ENCODE measurements at places on chromosomes 1 and 21. TPM values are rescaled to one million over a fixed set of nuclear protein-coding genes. Genes with fewer than 3 reads are reported as not detected.

The VWA5B1 gene
- total RNA-seq: not detected

The RUNX3 gene
- 6.8 TPM for total RNA-seq

The NBPF10 gene
- 0.78 TPM for total RNA-seq

The TRIM46 gene
- 1.8 TPM for total RNA-seq

The AGT gene
- total RNA-seq: not detected

The OR6F1 gene
- not detected for total RNA-seq

The EFNA1 gene
- total RNA-seq: 28.5 TPM

The MAP3K21 gene
- total RNA-seq: 10.5 TPM

The NR1I3 gene
- total RNA-seq: 0.26 TPM

The GTF2B gene
- total RNA-seq: 25.2 TPM

The IL10 gene
- total RNA-seq: not detected

The TMEM82 gene
- total RNA-seq: not detected

The CD1B gene
- total RNA-seq: not detected

The NCF2 gene
- 1.1 TPM for total RNA-seq

The MROH9 gene
- not detected for total RNA-seq

The RGS8 gene
- total RNA-seq: not detected

The ADCY10 gene
- not detected for total RNA-seq

The SPAG17 gene
- not detected for total RNA-seq

The SUSD4 gene
- total RNA-seq: 1.1 TPM

The SLAMF1 gene
- not detected for total RNA-seq

The RPAP2 gene
- 11.3 TPM for total RNA-seq

The MAP10 gene
- total RNA-seq: 1.2 TPM

The OLIG2 gene
- total RNA-seq: not detected

The SPATA1 gene
- total RNA-seq: 1.3 TPM

The XCL1 gene
- not detected for total RNA-seq

The TRAF3IP3 gene
- not detected for total RNA-seq

The PLPPR5 gene
- total RNA-seq: not detected

The SHISAL2A gene
- 0.34 TPM for total RNA-seq

Measured in A549 treated with GW870086 at 1 μM for 4 hours (cell line).